ENCODE measurements at places on chromosomes 12 and 14. TPM values are rescaled to one million over a fixed set of nuclear protein-coding genes. Genes with fewer than 3 reads are reported as not detected.
A peak's percentile ranks its signal among the peaks of the same experiment; 100 is the strongest.

- no peak overlapping the region for H3K4me3 ChIP-seq
- no peaks in the 10 kb centered on the region for H3K36me3 ChIP-seq
- H3K27ac ChIP-seq = no peak overlapping the region
- no peaks in the 10 kb centered on the region for H3K27me3 ChIP-seq
- no peak for DNase-seq
- H3K4me1 ChIP-seq = no peaks in the 10 kb centered on the region
Observed at GRCh38 chr12:86597431-86597830, 341.2 kb upstream of the MGAT4C start.

DNA sequence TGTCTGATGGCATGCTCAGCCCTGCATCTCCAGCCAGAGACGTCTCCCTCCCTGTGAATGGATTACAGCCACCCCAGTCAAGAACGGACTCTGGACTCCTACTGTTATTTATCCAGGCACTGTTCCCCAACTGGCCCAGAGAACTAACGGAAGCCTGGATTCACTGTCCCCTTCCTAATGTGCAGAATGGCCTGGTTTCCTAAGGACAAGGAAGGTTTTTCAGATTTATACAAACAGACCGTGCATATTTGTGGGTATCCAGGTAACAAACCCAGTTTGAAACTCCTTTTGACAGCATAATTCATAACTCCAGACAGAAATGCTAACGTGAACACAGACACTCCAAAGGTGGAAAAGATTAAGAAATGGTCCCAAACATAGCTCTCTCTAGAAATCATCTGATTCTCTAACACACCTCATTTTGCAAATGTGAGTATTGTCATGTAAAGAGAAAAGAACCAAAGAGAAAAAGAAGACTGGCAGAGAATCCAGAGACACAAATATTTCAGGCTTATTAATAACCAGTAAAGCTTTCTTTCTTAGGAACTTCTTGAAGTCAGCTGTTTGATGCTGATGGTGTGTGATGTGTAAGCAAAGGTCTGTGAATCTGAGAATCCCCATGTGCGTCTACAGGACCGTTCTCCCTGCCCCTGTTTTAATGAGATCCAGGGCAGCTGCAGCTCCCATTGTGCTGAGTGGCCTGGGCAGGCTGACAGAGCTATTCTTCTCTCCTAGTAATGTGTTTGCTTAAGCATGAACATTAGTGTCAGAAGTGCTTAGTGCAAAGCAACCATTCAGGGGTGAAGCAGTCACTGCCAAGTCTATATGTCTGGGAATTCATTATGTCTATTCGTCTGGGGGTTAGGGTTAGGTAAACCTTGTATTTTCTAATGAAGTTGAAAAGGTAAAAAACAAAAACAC is 86.8 kb upstream of the HIF1A start:
- peak overlapping the region; percentile 67 for H3K27ac ChIP-seq
- H3K27me3 ChIP-seq = no peaks in the 10 kb centered on the region
- no peaks in the 10 kb centered on the region for H3K36me3 ChIP-seq
- H3K4me3 ChIP-seq = no peak overlapping the region
- peaks cover 56% of the 10 kb centered on the region for H3K4me1 ChIP-seq

DNA sequence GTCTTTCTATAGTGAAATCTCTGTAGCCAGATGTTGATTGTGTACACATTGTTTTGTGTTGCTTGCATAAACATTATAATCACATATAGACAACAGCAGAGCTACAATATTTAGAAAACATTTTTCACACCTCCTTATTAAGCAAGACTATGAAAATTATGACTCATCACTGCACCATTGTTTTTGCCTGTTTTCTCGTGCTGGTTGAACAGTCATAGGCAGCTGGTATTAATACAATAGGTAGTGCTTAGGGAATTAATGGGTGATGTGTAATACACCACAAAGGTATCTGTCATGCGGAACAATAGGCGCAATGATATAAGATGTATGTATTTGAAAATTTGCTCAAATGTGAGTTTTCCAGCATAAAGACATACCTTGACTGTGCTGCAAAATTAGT is 449.3 kb downstream of the FOXG1 start:
- H3K27ac ChIP-seq = no peak overlapping the region
- H3K27me3 ChIP-seq = no peaks in the 10 kb centered on the region
- no peaks in the 10 kb centered on the region for H3K4me1 ChIP-seq
- H3K4me3 ChIP-seq = no peak overlapping the region

DNA sequence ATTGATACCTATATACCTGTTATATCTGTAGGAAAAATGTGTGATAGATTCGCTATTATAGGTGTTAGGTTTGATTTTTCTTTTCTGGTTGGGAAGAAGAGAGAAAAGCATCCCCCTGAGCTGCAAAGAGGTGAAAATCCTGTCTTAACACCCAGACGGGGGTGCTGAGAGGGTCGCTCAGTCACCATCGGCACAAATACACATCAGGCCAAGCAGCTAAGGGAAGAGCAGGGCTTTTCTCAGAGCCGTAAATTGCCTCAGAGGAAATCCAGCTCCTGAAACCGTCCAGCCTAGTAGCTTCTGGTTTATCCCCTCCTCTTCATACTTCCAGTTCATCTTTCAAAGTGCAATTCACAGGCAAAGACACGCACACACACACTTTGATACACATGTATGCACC is 111.1 kb upstream of the OVCH1 start:
- H3K36me3 ChIP-seq = no peaks in the 10 kb centered on the region
- H3K27ac ChIP-seq = peak overlapping the region; percentile 73
- H3K4me3 ChIP-seq = no peak overlapping the region

DNA sequence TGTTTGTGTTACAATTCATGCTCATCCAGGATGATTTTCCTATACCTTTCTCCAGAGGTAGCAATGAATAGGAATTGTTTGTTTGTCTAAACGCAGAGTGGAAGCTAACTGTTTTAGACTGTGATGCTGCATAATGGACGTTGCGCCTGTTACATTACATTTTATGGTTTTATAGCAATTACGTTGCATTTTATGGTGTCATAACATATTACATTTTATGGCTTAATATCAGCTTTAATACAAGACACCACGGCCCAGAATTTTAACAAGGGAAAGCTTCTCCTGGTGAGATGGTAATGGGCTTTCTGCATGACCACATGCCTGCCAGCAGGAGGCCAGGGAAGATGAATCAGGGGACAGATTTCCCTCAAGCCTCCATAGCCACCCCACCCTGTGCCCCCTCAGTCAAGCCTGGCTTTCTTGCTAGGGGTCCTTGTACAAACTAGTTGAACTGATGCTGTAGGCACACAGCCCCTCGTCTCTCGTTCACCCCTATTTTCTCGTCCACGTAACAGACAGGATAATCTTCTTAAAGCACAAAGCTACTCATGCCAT is 56.5 kb downstream of the HSPB8 start:
- H3K27ac ChIP-seq = peak overlapping the region; percentile 96
- H3K27me3 ChIP-seq = no peaks in the 10 kb centered on the region
- no peaks in the 10 kb centered on the region for H3K36me3 ChIP-seq
- H3K4me3 ChIP-seq = no peak overlapping the region
- DNase-seq = peak; percentile 31
- H3K4me1 ChIP-seq = peaks cover 57% of the 10 kb centered on the region

- H3K4me3 ChIP-seq = no peak overlapping the region
- H3K36me3 ChIP-seq = peaks cover 7% of the 10 kb centered on the region
- DNase-seq = no peak
- no peaks in the 10 kb centered on the region for H3K27me3 ChIP-seq
Observed at GRCh38 chr12:67609226-67609870, 39.2 kb upstream of the DYRK2 start.

DNA sequence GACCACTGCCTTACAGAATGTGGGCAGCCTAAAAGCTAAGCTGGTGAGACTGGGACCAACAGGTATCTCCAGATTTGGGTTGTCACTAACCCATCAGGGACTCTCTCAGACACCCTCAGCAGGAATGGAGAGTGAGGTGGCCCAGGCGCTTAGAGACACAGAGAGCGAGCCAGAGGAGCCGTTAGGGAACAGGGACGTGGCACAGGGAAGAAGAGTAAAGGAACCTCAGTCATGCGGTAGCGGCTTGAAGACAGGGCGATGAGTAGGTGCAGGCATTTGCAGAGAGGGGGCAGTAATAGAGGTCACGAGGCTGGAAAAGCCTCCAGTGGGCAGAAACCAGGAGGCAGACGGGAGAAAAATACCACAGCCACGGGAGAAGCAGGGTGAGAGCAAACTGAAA is 158.0 kb upstream of the CCND2 start:
- no peak overlapping the region for H3K27ac ChIP-seq
- no peaks in the 10 kb centered on the region for H3K36me3 ChIP-seq
- peaks cover 5% of the 10 kb centered on the region for H3K27me3 ChIP-seq
- H3K4me1 ChIP-seq = peaks cover 36% of the 10 kb centered on the region
- DNase-seq = peak; percentile 45

DNA sequence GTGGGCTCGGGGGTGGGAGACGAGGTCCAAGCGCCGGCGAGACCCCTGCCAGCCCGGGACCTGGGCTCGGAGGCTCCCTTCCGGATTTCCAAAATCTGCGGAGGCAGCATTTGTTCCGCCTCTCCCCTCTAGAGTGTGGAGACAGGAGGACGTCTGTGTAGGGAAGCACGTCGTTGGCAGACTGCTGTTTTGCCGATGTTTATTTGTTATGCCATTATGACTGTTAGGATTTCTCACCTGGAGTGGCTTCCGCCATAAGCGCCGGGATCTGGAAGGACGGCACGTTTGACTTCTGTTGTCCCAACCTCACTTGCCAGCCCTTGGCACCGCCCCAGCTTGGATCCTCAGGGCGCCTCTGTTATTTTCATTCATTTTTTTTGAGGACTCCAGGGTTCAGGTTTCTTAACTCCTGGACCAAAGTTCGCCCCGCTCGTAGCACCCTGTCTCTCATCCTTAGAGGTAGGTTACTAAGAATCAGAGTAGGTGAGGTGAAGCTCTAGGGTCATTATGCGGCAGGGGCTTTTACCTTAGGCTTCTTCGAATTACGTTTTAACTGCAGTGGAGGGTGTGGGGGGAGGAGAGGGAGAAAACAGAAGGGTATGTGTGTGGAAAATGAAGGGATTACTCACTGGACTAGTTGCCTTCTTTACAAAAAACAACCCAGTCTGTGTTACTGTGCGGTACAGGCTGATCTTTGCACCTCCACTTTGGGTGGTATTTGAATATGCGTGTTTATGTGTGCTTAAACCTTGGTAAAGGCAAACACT is 547 bp upstream of the PYGL start:
- H3K4me3 ChIP-seq = peak overlapping the region; percentile 82
- H3K4me1 ChIP-seq = peaks cover 27% of the 10 kb centered on the region
- peaks cover 31% of the 10 kb centered on the region for H3K36me3 ChIP-seq
- no peak for DNase-seq

- H3K36me3 ChIP-seq = no peaks in the 10 kb centered on the region
- H3K4me1 ChIP-seq = no peaks in the 10 kb centered on the region
- no peak overlapping the region for H3K27ac ChIP-seq
- no peaks in the 10 kb centered on the region for H3K27me3 ChIP-seq
Observed at GRCh38 chr12:131098178-131098981, 144.7 kb downstream of the ADGRD1 start.

- peaks cover 37% of the 10 kb centered on the region for H3K4me1 ChIP-seq
- peak; percentile 89 for DNase-seq
- H3K27ac ChIP-seq = peak overlapping the region; percentile 97
Observed at GRCh38 chr14:74326369-74327152, 21.7 kb upstream of the VRTN start.

DNA sequence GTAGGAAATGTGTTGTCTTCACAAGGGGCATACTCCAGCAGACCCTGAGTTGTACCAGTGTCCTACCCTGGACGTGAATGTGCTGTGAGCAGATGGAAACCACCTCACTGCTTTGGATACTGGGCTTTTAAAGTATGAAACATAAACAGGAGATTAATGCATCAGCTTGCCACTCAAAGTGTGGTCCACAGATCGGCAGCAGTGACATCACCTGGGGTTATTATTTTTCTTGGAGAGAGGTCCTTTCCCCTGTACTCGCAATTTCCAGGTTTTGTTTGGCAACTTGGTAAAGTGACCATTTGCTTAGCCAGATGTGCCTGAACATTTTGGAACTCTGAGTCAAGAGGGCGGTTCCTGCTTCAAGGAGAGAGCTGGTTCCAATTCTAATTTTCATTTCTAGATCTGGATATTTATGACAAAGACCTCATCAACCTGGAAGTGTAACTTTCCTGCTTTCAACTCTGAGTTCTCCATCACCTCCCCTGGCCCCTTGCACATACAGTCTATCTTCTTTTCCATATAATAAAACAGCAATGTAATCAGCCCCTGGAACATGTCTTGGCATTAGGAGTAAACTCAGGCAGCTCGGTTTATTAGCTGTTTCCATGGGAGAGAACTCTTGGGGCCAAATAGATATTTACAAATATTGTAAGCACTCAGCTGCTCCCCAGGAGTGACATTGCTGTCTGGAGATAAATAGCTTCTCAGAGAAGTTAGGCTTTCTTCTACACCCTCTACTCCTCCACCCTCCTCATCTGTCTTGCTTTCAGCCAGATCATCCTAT is 237.0 kb upstream of the TBX3 start:
- no peak for DNase-seq
- H3K27ac ChIP-seq = no peak overlapping the region
- no peaks in the 10 kb centered on the region for H3K4me1 ChIP-seq
- no peaks in the 10 kb centered on the region for H3K27me3 ChIP-seq

DNA sequence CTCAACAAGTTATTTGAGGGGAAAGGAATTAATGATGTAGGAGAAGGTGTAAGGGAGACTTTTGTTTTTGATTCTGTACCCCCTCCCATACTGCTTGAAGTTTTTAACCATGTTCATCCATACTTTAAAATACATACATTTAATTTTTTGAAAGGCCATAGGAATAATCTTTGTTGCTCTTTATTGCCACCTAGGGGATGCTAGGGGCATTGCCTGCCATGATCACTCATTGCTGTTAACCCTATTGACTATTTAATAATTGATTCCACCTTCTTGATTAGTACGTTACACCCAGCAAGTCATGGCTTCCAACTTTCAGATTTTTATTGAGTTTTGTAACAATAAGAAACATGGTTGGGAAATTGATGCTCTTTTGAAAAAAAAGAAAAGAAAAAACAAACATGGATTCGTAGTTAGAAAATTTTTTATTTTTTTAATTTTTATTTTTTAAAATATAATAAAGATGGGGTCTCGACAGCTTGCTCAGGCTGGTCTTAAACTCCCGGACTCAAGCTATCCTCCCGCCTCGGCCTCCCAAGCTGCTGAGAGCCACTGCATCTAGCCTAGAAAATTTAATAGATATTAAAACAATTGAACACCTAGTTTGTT is 8.5 kb upstream of the PRKAB1 start:
- H3K36me3 ChIP-seq = no peaks in the 10 kb centered on the region
- peak; percentile 38 for DNase-seq
- H3K27me3 ChIP-seq = peaks cover 14% of the 10 kb centered on the region

- H3K4me1 ChIP-seq = peaks cover under 1% of the 10 kb centered on the region
- H3K27me3 ChIP-seq = peaks cover 14% of the 10 kb centered on the region
- no peaks in the 10 kb centered on the region for H3K36me3 ChIP-seq
- H3K4me3 ChIP-seq = no peak overlapping the region
Observed at GRCh38 chr12:119661882-119662281, 6.1 kb upstream of the PRKAB1 start.

RNF34 gene
- total RNA-seq = 51.0 TPM

DCN gene
- 2.0 TPM for total RNA-seq

LMNTD1 gene
- not detected for total RNA-seq
